Chondrocyte (in vitro differentiated cells): ENCODE measurements at places on chromosomes 1 and 21. TPM values are rescaled to one million over a fixed set of nuclear protein-coding genes. Genes with fewer than 3 reads are reported as not detected.

The EDARADD gene
- total RNA-seq: 0.18 to 0.40 TPM in 2 of 3 replicates, not detected in the other

The KISS1 gene
- 0.77 to 0.95 TPM (median 0.82 TPM) in 3 replicates for total RNA-seq

The CASZ1 gene
- total RNA-seq: 1.9 to 4.1 TPM (median 3.4 TPM) in 3 replicates

The PM20D1 gene
- total RNA-seq: not detected in 3 replicates

The FCAMR gene
- not detected in 3 replicates for total RNA-seq

The COL18A1 gene
- 322 to 628 TPM (median 616 TPM) in 3 replicates for total RNA-seq

The ITGB2 gene
- total RNA-seq: 0.15 to 1.4 TPM (median 0.87 TPM) in 3 replicates

The AKIRIN1 gene
- 39.3 to 55.2 TPM (median 51.9 TPM) in 3 replicates for total RNA-seq

The OR2L2 gene
- total RNA-seq: 0.07 TPM in 1 of 3 replicates, not detected in the others

The VHLL gene
- total RNA-seq: not detected in 3 replicates

The AGT gene
- total RNA-seq: 18.1 to 119 TPM (median 118 TPM) in 3 replicates

The SMIM1 gene
- total RNA-seq: 0.72 to 1.00 TPM in 2 of 3 replicates, not detected in the other

The KIF17 gene
- total RNA-seq: 0.51 to 1.3 TPM (median 0.95 TPM) in 3 replicates

The HORMAD1 gene
- total RNA-seq: not detected in 3 replicates

The ELAPOR1 gene
- total RNA-seq: 0.46 to 1.2 TPM (median 0.97 TPM) in 3 replicates

The LCE1D gene
- total RNA-seq: not detected in 3 replicates

The ADAMTSL4 gene
- total RNA-seq: 3.6 to 5.7 TPM (median 5.1 TPM) in 3 replicates

The TP73 gene
- 0.05 to 0.58 TPM in 2 of 3 replicates, not detected in the other for total RNA-seq

The ZMYND12 gene
- 0.30 to 0.56 TPM in 2 of 3 replicates, not detected in the other for total RNA-seq

The FPGT gene
- total RNA-seq: 9.0 to 16.4 TPM (median 11.8 TPM) in 3 replicates

The KPNA6 gene
- total RNA-seq: 66.3 to 89.3 TPM (median 80.9 TPM) in 3 replicates

The WRAP73 gene
- total RNA-seq: 12.6 to 17.6 TPM (median 15.5 TPM) in 3 replicates

The ROR1 gene
- 75.2 to 131 TPM (median 123 TPM) in 3 replicates for total RNA-seq

The CHRM3 gene
- total RNA-seq: 0.05 to 0.29 TPM in 2 of 3 replicates, not detected in the other

The LEFTY2 gene
- 10.2 to 39.6 TPM (median 38.3 TPM) in 3 replicates for total RNA-seq

The KLF17 gene
- total RNA-seq: 0.18 TPM in 1 of 3 replicates, not detected in the others

The OLIG2 gene
- 0.36 to 0.50 TPM (median 0.46 TPM) in 3 replicates for total RNA-seq

The SHISA4 gene
- 29.7 to 39.1 TPM (median 37.7 TPM) in 3 replicates for total RNA-seq

The NOS1AP gene
- total RNA-seq: 4.5 to 6.2 TPM (median 5.1 TPM) in 3 replicates
